ENCODE measurements at places on chromosomes 7 and 10.

GRCh38 chr7:113873554-113874151 is 45.2 kb downstream of the PPP1R3A start:
- DNase-seq: no peak

DNA sequence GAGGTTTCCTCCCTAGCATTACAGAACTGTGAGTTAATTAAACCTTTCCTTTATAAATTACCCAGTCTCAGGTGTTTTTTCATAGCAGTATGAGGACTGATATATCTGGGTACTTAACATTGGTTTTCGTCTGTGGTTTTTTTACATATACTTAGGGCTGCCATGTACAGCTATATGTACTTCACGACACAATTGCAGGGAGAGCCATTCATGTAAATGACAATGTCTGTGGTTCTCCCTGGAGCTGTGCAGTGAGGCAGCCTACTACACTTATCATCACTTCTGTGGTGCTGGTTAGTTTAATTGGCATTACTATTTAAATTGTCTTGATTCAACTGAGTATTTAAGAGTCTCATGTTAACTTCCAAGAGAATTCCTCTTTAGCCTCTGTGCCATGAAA is 40.7 kb downstream of the AVL9 start:
- no peak for DNase-seq

DNA sequence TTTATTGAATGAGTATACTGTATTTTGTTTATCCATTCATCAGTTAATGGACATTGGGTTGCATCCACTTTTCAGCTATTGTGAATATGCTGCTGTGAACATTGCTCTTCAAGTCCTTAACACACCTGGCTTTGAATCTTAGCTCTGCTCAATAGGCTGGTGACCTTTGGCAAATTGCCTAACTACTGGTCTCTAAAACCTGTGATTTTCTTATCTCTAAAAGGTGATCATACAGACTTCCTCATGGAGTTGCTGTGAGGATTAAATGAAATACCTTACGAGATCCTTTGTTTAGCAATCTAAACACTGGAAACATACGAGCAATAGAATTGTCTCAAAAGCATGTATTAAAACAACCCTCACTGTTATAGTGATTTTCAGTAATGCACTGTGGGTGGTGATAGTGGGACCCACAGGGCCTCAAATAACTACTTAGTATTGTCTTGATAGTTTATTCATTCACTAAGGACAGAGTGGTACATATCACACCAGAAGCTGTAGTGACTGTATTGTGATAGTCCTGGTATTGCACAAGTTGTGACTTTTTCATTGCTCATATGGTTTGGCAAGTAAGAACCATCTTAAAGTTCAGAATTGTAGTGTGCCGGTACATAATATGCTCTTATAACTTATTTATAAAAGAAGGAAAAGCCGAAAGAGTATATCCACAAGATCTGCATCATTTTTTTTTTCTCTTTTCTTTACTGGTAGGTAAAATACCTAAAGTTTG is 257.6 kb downstream of the EXOC4 start:
- no peak for DNase-seq

- DNase-seq: no peak
Observed at GRCh38 chr7:11726794-11727155, 105.2 kb downstream of the THSD7A start.

DNA sequence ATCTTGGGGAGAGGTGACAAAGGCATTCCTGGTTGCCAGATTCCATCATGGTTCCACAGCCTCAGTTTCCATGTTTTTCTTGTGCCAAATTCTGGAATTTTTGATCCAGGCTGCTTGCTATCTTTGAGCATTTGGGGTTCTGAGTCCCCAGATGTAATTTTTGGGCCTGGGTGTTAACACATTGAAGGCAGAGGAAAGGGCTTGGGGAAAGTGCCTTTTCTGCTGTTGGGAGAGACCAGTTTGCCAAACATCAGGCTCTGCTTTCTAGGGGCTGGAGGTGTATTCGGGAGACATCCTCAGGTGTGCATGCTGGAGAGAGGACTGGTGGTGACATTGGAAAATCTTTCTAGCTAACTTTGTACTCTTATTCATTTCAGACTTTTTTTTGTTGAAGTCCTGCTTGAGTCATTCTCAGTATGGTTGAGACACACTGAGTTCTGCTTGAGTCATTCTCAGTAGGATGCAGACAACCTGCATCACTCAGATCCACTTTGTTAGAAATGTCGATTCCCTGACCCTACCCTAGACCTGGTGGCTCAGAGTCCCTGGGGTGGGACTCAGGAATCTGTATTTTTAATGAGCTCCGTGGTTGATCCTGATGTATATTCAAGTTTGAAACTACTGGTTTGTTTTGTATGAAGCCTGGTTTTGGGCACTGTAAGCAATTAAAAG is 101.0 kb downstream of the LRMDA start:
- peak; percentile 70 for DNase-seq

- DNase-seq: no peak
Observed at GRCh38 chr7:116194115-116194514, 16.2 kb upstream of the TES start.

DNA sequence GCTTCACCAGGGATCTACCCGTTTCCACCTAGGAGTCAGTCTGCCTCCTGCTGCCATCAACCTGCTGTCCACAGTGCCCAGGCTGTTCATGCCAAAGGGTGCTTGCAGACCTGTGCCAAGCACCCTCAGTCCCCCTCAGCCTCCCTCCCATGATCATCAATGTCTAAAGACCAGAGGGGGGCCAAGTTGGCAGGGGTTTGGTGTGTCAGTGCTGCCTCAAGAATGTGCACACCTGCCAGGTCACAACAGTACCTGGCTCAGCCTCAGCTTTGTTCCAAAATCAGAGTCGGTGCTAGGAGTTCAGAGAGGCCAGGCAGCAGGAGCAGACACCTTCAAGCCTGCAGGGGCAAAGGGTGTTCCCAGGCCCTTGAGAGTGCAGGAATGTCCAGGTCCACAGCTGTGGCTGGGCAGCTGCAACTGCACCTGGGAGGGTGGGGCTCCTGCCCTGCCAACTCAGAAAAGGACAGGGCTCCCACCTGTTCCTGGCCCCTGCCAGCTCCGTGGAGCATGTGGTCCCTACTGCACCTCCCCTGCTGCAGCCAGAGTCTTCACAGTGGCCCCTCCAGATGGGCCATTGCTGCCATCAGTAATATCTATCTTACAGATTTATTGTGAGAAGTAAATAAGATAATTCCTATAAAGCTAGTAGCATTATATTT is 219.5 kb downstream of the POLR1F start:
- DNase-seq: no peak

DNA sequence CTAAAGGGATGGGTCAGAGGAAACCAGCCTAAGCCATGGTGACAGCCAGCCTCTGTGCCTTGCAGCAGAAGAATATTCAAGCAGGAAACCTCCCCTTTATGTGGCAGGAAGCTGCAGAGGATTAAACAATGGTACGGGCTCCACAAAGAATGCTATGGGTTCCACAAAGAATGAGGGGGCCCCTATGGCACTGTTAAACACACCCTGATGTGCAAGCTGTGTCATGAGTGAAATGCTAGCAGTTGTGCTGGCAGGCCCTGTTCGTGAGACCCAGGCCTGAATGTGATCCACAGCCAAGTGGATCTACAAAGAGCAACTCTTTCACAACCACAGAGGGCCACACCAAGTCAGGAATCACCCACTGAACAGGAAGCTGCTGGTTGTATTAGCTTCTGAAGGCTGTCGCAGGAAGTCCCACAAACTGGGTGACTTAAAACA is 68.9 kb downstream of the MYOF start:
- no peak for DNase-seq

DNA sequence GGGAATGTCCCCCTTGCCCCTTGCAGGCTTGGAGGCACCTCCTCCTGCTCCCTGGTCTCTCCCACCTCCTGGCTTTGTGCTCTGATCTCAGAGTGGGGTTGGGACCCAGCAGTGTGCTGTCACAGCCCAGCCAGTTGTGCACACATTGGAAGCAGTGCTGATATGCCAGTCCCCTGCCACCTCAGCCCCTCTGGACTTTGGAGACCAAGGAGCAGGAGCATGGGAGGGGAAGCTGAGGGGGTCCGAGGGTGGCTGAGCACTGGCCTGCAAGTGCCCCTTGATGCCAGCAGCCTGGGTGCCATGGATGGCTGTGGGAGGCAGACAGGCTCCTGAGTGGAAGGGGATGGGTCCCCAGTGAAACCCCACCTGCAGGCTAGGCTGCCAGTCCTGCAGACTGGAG is 235.4 kb downstream of the ZNF716 start:
- DNase-seq: no peak

- no peak for DNase-seq
Observed at GRCh38 chr7:119900996-119901672, 371.8 kb upstream of the KCND2 start.

DNA sequence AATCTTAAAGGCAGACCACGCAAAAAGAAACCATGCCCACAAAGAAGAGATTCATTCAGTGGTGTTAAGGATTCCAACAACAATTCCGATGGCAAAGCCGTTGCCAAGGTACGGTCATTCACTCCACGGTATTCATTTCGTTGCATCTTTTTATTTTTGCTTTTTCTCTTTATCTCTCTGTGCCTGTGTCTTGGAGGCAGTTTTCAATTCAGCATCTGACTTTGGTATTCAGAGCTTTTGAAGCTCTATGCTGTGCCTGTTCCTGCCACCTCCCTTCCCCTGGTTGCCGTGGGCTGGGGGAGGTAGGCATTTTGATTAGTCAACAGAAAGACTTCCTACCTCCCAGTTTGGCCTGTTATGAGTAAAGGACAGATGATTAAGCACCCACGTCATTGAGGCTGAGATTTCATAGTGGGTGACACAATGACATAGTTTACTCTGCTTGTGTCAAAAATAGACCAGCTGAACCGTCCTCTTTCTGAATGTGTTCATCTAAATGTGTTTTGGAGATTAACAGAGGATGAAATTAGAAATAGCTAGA is 149.5 kb downstream of the ARID5B start:
- peak; percentile 93 for DNase-seq

DNA sequence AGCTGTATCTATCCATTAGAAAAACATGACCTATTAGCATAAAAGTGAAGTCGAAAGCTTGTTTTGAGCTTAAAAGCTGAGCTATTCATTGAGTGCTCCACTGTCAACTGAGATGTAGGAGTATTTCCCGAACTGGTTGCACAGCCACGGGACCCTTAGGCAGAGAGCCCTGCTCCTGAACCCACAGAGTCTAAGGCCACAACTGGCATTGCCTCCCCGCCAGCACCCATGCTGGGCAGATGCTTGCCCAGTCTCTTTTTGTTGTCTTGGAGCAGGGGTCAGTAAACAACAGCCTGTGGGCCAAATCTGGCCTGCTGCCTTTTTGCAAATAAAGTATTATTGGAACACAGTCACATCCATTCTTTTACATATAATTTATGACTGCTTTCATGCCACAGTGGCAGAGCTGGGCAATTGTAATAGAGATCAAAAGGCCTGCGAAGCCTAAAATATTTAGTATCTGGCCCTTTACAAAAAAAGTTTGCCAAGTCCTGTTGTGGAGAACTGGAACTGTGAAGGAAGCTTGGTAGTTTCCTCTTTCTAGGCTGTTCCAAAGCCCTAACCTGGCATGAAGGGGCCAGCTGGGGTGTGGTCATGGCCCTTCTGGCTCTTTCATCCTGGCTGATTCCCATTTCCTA is 58.4 kb upstream of the WAPL start:
- no peak for DNase-seq

- no peak for DNase-seq
Observed at GRCh38 chr10:34941471-34942357, 126.6 kb upstream of the PARD3 start.

DNA sequence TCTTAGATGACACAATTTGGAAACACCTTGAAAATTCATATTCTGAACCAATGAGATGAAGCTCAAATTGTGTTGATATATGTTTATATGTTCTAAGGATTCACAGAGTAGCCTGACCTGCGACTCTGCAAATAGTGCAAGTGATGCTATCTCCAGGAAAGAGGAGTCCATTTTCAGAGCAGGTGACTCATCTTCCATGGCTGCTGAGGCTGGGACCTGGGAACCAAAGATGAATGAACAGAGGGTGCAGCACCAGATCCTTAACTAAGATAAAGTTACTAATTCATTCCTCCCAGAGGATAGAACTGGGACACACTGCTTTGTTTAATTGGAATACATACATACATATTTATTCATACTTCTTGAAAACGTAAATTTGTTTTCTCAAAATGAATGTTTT is 240.6 kb upstream of the SEMA3C start:
- peak; percentile 72 for DNase-seq

- no peak for DNase-seq
Observed at GRCh38 chr10:118310822-118311221, 31.3 kb downstream of the FAM204A start.

DNA sequence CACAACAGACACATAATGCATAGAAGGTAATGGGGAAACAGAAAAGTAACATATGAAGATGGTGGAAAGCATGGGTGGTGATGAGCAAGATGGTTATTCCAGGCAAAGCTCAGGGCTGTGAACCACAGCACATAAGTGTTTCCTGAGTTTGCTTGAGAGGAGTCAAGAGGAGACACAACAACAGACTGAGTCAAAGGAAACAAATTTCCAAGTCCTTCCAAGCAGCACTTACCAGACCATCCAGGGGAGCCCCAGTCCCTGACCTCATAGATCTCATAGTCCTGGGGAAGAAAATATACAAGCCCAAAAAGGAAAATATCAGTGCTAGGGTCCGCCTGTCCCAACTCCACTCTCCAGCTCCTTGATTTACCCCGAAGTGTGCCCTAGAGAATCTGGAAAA is 216.6 kb upstream of the FZD1 start:
- DNase-seq: no peak

- no peak for DNase-seq
Observed at GRCh38 chr7:158499082-158499455, 88.6 kb downstream of the PTPRN2 start.

- no peak for DNase-seq
Observed at GRCh38 chr7:135206941-135207391, 4.4 kb downstream of the WDR91 start.

GRCh38 chr10:101358706-101359300 is 4.8 kb downstream of the BTRC start:
- no peak for DNase-seq

DNA sequence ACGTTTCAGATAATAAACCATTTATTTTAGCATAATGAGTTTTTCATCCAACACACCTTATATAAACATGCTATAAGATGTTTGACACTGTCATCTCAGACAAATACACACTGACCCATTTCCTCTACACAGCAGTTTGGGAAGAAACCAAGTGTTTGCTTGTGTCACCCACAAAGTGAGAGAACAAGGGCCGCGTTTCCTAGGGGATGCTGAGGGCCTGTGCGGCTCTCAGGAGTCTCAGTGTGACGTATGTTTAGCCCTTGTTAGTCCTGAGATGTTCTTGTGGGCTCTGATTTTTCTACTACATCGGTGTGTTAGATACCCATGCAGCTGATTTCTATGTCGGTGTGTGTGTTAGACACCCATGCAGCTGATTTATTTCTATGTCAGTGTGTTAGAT is 266.3 kb downstream of the DIP2C start:
- DNase-seq: no peak

- DNase-seq: no peak
Observed at GRCh38 chr10:75751232-75751631, 319.8 kb downstream of the LRMDA start.

- no peak for DNase-seq
Observed at GRCh38 chr10:47261121-47261520, 38.9 kb upstream of the GDF10 start.

DNA sequence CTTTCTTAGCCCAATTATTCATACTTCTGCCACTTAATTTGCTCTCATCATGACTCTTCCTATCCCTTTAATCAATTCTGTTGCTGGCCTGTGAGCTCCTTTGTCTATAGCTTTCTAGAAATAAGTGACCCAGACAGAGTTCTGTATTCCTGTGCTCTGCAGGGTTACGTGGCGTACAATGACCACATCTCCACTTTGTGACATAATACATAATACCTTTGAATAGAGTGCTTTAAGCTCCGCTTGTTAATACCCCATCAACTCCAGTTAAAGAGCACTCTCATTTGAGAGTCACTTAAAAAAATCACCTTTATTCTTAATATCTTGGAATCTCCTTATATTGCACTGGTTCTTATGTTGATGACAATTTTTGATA is 619.0 kb downstream of the PARD3 start:
- no peak for DNase-seq

Measured in ACHN (cell line).